Activated T-cell treated with anti-CD3 and anti-CD28 coated beads for 4 hours (primary cell): ENCODE measurements at places on chromosomes 6 and 20.

- no peak for DNase-seq
Measured at GRCh38 chr20:38610521-38610920, 8.9 kb downstream of the ARHGAP40 start.

DNA sequence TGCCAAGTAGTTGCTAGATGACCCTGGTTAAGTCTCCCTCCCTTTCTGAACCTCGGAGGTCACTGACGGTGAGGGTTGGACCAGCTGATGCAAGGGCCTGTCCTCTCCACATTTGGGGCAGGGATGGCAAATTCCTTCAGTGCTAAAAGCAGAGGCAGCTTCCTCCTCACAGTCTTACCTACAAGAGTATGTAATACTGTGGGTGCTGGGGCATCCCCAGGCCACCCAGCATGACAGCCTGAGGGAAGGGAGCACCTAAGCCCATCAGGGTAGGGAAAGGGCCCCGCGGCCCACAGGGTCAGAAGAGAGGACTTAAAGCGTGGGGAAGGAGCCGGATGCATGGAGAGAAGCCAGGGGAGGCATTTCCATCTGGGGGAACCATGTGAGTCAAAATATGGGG lies 38.0 kb downstream of the TGM3 start:
- no peak for DNase-seq

- DNase-seq: no peak
Measured at GRCh38 chr6:80535914-80536565, 429.6 kb downstream of the BCKDHB start.

- peak; percentile 13 for DNase-seq
Measured at GRCh38 chr6:53179961-53180651, 31.5 kb upstream of the GCM1 start.

- no peak for DNase-seq
Measured at GRCh38 chr20:54356801-54357200, 118.6 kb upstream of the DOK5 start.

DNA sequence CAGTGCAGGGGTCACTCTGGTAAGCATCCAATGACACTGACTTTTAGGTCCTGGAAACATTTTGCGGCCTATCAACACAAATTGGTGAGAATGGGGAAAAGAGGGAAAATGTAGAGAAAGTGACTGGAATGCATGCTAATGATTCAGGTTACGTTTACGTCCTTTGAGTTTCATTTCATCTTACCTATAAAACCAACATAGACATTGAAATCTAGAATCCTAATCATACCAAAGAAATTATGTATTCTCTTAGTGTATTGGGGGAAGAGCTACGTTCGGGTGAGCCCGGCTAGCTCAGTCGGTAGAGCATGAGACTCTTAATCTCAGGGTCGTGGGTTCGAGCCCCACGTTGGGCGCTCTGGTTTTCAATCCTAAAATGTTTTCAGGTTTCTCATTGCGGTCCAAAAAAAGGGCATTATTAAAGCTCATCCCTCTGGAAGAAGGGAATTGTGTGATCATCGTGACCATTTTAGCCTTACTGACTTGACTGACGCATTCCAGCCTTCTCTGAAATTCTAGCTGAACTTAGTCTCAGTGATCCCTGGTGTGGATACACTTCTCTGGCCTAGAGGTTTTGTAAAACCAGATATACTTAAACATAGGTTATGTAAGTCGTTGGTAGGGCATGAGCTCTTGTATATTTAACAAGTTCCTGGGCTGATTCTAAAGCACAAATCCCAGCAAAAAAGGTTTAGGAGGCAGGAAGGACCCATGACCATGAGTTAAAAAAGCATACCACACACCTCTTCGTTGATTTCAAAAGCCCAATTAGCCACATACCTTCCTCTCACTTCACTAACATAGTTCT lies 18.3 kb downstream of the HMGN4 start:
- DNase-seq: no peak

- no peak for DNase-seq
Measured at GRCh38 chr6:124941259-124941658, 21.0 kb upstream of the RNF217 start.

DNA sequence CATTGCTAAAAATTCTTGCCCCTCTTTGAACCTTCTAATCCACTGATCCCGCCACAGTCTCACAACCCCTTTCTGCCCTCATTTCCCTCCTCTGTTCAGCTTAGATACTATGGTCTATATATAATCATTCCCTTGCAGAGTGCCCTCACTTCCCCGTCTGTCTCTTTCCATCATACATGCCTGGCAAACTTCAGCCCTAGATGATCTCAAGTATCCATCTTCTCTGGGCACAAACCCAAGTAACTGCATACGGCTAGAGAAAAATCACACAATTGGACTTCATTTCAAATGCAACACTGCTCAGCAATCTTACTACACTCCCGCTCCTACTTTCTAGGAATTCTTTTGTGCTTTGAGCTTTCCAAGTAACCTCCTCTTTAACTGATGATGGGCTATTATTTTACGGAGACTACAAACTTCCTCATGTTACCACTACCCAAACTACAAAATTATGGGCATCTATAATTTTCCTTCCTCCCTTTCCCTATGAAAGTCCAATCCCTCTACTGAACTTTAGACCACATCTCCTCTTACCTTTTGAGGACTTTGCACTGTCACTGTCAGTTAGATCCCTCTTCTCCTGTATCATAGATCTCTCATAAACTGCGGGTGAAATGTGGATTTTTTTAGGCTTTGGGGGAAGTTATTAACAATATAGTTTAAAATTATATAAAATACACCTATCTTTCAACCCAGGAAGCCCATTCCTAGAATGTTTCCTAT lies 135.6 kb downstream of the BTBD9 start:
- no peak for DNase-seq

GRCh38 chr6:31945507-31946369 lies at the start of gene CFB:
Gene CFB, plus strand, starts transcription at chr6:31946095. Its CDS starts 127 bp downstream, at chr6:31946222.
- DNase-seq: no peak

DNA sequence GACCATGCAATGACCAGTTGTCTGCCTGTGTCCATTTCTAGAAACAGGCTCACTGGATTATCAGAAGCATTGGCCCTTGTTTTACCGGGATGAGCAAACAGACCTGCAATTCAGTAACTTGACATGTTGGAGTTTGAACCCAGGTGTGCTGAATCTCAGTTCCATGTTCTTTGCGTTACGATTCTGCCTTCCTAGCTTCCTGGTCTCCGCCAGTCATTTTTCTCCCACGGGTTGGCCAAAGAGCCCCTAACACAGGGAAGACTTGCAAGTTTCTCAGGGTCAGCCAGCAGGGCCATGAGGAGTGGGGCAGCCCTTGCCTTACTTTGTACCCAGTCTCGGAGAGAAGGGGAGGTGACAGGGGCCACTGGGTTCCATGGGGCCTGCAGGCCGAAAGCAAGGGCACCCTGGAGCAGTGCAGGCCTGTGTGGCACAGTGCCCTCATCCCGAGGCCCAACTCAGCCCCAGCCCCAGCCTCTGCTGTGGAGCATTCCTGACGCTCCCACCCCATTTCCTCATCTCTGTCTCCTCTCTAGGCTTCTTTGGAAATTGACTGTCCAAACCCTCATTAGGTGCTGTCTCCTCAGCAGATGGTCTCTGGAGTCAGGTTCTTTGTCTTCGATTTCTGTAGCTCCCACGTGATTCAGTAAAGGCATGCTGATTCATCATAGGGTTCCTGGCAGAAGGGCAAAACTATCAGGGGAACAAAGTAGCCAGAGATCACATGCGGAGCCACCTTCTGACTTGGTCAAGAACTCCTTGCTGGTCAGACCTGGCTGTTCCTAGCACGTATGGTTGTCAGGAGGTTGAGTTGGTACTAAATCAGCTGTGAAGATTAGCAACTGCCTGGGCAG lies 23.6 kb downstream of the CDS2 start:
- no peak for DNase-seq

- DNase-seq: no peak
Measured at GRCh38 chr6:152318278-152318677, 318.9 kb downstream of the SYNE1 start.

GRCh38 chr6:170376386-170377043 lies 70.0 kb downstream of the FAM120B start:
- DNase-seq: no peak

DNA sequence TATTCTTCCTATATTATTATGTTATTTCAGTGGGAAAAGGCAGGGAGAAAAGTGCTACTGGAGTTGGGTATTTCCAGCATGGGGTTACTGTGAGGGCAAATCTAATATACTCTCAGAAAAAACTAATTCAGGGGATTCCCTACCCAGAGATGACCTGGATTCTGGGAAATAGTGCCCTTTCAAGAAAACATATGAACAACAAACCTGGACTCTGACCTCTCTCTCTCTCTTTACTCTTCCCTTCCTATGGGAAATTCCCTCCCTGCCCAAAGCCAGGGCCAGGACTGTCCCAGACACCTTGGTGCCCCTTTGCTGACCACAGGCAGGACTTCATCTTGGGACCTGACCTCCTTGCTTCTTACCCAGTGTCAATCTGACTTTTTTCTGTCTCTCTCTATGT lies 1.6 kb upstream of the UBD start:
- no peak for DNase-seq

- DNase-seq: no peak
Measured at GRCh38 chr20:34268851-34269636, 27.8 kb downstream of the ASIP start.

GRCh38 chr6:47187893-47188587 lies 121.7 kb downstream of the TNFRSF21 start:
- no peak for DNase-seq

- DNase-seq: no peak
Measured at GRCh38 chr6:170080169-170080827, 210.6 kb downstream of the DLL1 start.

- peak; percentile 64 for DNase-seq
Measured at GRCh38 chr20:33299111-33299603, 16.1 kb downstream of the BPIFB1 start.

- no peak for DNase-seq
Measured at GRCh38 chr20:21389368-21389767, 8.0 kb downstream of the NKX2-4 start.

GRCh38 chr20:50226093-50226974 lies 35.7 kb downstream of the CEBPB start:
- no peak for DNase-seq

- DNase-seq: no peak
Measured at GRCh38 chr20:19531446-19531845, 226.6 kb upstream of the RIN2 start.
